ENCODE measurements at places on chromosomes 1 and 21. TPM values are rescaled to one million over a fixed set of nuclear protein-coding genes. Genes with fewer than 3 reads are reported as not detected.
A peak's percentile ranks its signal among the peaks of the same experiment; 100 is the strongest.

DNA sequence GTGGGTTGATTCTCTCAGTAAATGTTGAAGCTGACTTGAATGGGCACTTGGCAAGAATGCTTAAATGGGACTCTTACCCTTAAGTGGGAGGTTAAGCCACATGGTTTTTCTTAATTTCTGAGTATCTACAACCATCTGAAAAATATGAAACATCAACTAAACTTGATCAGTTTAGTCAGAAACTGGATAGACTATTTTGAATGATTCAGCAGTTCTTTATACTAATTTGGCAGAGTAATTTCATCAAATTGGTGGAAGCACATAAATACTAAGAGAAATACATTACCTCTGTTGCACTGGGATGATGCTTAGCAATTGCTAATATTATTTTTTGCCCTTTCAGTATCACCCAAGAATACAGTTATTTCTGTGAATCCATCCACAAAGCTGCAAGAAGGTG lies 4.7 kb downstream of the VCAM1 start:
- DNase-seq: no peak

GRCh38 chr1:156163712-156164111 lies 10.3 kb downstream of the SEMA4A start:
- DNase-seq: no peak

- no peak for DNase-seq
Observed at GRCh38 chr1:31479811-31480210, 66.8 kb downstream of the SERINC2 start.

DNA sequence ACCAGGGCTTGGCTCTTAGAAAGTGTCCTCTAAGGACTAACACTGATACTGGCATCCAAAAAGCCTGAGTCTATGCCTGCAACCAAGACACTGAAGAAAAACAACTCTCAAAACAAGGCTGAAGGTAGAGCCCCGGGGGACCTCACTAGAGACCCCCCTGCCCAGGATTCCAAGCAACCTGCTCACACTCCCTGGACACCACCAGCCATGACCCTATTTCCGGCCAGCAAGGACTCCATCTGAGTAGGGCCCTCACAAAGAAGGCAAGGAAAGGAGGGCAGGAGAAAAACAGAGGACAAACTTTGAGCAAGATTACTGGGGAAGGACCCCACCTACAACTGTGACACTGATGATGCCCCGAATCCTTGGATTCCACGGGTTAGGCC lies 343.1 kb downstream of the NPHP4 start:
- no peak for DNase-seq

- no peak for DNase-seq
Observed at GRCh38 chr21:39114871-39115575, 68.2 kb downstream of the PSMG1 start.

GRCh38 chr1:1537626-1538250 lies 2.7 kb downstream of the TMEM240 start:
- no peak for DNase-seq

DNA sequence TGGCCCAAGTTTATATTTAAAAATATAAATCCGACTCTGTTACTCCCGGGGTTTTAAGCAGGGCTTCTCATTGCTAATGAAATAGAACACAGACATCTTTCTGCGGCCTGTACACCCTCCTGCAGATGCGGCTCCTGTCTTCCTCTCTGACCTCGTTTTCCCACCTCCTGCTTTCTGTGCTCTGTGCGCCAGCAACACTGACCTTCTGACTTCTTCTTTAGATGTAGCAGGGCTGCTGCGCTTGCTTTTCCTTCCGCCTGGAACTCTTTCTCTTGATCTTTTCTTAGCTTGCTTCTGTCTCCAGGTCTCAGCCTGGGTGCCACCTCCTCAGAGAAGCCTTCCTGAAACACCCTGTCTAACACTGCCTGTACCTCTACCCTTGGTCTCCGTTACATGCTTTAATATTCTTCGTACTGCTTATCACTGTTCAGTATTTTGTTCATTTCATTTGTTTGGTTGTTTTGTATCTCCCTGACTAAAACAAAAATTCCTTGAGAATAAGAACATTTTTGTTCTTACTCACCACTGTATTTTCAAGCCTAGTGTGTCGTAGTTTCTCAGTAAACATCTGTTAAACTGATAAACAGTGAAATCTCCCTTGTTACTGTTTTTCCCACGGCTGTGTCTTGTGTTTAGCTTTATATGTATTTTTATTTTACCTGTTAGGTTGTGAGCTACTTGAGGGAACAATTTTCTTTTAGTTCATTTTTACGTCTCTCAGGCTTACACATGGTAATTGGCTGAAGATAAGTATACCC lies 79.0 kb downstream of the ST3GAL3 start:
- DNase-seq: no peak

GRCh38 chr1:7948960-7949359 lies 8.3 kb upstream of the TNFRSF9 start:
- DNase-seq: no peak

- DNase-seq: no peak
Observed at GRCh38 chr21:41410767-41411448, 15.1 kb upstream of the MX1 start.

GRCh38 chr1:175009532-175009931 lies 9.8 kb downstream of the CACYBP start:
- no peak for DNase-seq

GRCh38 chr1:117069220-117069844 lies 9.2 kb downstream of the TTF2 start:
- no peak for DNase-seq

DNA sequence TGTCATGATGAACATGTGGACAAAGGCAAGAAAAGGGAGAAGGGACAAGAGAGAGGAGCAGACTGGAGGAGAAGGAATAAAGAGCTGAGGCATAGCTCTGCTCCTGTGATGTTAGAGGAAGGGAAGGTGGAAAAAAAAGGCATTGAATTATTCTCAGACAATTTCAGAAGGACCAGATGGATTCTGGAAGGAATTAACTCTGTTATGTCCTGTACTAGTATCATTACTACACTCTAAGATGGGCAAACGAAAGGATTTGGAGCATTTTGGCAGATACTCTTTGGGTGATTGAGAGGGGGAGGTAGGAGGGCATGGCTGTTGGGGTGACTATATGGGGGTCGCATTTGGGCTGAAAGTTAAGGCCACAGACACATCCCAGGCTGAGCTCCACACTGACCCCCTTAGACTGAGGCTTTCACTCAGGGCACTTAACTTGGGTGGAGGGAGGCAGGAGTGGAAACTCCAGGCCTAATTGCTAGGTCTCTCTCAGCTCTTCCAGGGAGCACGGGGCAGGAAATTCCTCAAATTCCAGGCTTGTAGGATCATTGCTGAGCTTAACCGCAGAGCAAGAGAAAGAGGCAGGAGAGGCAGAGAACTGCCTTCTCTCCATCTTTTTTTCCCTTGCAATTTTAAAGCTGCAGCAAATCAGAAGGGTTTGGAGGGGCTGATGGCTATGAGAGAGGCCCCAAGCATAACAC lies 25.9 kb downstream of the KIRREL1 start:
- peak; percentile 72 for DNase-seq

DNA sequence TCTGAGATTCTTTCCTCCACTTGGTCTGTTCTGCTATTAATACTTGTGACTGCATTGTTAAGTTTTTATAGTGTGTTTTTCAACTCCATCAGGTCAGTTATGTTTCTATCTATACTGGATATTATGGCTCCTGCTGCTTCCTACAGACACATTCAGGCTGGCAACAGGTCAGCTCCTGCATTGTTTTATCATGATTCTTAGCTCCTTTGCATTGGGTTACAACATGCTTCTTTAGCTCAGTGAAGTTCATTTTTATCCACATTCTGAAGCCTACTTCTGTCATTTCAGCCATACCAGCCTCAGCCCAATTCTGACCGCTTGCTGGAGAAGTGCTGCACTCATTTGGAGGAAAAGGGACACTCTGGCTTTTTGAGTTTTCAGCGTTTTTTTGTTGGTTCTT lies 37.3 kb upstream of the F3 start:
- DNase-seq: no peak

- no peak for DNase-seq
Observed at GRCh38 chr1:226653311-226653921, 85.7 kb downstream of the ITPKB start.

- no peak for DNase-seq
Observed at GRCh38 chr1:31571340-31572295, 4.7 kb upstream of the TINAGL1 start.

DNA sequence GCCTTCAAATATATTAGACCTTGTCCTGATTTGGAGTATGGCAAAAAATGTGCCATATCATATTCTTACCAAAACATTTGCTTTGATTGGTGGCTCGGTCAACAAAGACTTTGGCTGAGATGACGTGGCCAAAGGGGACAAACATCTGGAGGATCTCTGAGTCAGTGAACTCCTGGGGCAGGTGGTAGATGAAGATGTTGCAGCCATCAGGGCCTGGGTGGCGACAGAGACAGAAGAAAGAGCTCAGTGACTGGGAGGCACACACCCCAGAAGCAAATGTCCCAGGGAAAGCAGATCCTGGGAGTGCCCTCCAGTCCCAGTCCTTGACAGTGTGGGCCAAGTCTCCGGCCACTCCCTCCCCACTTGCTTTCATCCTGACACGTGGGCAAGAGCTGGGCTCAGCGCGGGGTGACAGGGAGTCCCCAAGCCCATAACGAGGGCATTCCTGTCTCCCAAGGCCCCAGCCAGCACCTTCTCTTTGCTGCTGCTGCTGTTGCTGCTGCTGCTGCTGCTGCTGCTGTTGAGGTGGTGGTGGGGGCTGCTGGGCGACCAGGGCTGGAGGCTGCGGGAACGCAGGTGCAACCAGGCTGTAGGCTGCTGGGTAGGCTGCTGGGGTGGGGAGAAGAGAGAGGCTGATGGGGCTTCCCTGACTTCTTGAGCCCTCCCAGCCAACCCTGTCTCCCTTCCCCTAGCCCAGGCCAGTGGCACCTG lies 10.7 kb downstream of the CELF3 start:
- no peak for DNase-seq

DNA sequence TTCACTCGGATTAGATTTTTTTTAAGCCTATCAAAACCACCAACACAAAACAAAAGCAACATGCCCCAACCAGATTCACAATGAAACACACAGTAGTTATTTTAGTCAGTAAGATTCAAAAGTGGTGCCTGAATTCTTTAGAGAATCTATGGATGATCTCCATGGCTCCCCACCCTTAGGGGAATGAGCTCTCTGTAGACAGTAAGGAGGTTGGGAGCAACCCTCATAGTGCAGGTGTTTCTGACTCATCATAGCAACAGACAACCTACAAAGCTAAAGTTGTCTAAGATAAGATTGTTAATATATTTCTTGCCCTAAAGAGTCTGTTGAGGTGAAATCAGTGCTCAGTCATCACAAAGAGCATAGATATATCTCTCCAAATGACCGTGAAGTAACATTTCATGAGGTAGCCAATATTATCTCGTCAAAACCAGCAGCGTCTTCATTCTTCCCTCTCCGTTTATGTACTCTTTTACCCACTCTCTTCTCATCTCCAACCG lies 78.3 kb downstream of the ADAMTS1 start:
- no peak for DNase-seq

DNA sequence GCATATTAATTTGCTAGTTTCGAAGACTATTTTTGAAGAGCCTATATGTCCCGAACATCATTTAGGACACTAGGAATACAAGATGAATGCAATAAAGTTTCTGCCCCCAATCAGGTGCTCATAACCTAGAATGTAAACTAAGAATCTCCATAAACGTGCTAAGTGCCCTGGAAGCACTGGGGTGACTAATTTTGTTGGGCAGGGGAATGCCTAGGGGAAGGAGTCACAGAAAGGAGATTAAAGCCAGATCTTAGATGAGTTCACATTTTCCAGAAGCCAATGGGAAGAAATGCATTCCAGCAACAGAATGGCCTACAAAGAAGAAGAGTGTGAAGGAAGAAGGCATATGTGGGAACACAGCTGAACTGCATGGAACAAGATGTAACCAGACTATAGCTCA lies 19.5 kb downstream of the SCYL3 start:
- no peak for DNase-seq

- DNase-seq: no peak
Observed at GRCh38 chr1:11461531-11462137, 17.3 kb upstream of the DISP3 start.

- DNase-seq: no peak
Observed at GRCh38 chr21:41655259-41655658, 111.6 kb downstream of the RIPK4 start.

DNA sequence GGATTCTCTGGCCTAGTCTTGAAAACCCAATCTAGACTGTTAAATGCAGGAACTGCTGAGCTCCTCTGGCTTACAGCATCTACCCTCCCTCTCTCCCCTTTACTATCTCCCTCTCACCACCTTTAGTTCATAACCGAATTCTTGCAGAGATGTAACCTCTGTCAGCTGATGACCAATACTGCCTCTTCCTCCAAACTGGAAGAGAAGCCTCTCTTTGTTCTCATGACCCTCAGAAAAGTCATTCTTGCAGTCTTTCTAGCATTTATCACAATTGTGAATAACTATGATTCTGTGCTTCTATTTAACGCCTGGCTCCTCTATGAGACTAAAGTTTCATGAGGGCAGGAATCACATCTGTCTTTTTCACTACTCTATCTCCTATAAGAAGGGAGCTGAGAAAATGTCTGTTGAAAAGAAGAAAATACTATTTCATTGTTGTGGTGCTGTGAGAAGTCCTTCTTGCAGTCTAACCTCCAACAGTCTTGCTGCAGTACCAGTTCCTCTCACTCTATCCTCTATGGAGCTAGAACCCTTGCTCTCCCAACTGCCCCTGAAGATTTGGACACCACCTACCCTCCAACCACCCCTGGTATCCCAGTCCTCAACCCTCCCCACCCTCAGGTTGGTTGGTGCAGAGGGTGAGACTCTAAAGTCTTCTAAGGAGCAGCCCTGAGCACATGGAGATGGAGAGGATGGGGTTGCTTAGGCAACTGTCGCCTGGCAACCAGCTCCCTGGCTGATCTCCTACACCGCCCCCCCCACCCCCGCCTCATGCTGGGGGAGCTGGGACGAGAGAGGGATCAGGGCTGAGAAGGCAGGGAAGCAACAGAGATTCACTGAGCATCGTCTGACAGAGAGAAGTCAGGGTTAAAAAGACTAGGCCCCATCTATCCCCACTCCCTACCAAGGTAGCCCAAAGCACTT lies 13.9 kb downstream of the MEF2D start:
- DNase-seq: no peak

GRCh38 chr1:234018816-234019215 lies 114.3 kb downstream of the SLC35F3 start:
- no peak for DNase-seq

SPRR2A gene
- polyA plus RNA-seq: not detected

AMY1A gene
- polyA plus RNA-seq: 0.38 TPM

VWA1 gene
- polyA plus RNA-seq: 77.2 TPM

PPP1R15B gene
- polyA plus RNA-seq: 32.8 TPM

BTBD19 gene
- polyA plus RNA-seq: 20.9 TPM

TNFAIP8L2 gene
- polyA plus RNA-seq: 2.8 TPM

CFAP45 gene
- 6.1 TPM for polyA plus RNA-seq

LDLRAD2 gene
- 4.2 TPM for polyA plus RNA-seq

KLHDC9 gene
- polyA plus RNA-seq: 3.8 TPM

ATP1A1 gene
- 274 TPM for polyA plus RNA-seq
